Panc1 (cell line): ENCODE measurements at places on chromosomes 7 and 10.

GRCh38 chr7:34260279-34260678, 354.9 kb downstream of the BMPER start:
- DNase-seq: no peak
- H3K27ac ChIP-seq: no peak overlapping the region
- H3K27me3 ChIP-seq: no peaks in the 10 kb centered on the region
- no peaks in the 10 kb centered on the region for H3K4me1 ChIP-seq
- no peaks in the 10 kb centered on the region for H3K36me3 ChIP-seq
- H3K4me3 ChIP-seq: no peak overlapping the region

DNA sequence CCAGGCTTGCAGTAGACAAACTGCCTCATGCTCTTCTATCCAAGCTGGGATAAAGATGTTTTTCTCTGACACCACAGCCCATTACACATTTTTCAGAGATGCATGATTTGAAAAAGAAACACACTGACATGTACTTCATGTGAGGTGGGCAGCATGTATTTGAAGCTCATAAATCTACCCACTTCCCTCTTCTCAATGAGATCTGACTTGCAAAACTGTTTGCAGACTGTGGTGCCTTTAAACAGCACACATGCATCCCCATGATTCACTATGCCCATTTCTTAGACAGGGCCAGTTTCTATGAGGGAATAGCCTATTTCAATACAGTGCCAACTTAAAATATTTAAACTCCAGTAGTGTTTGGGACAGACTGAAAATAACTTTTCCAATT, 109.8 kb downstream of the GLI3 start:
- H3K36me3 ChIP-seq: no peaks in the 10 kb centered on the region
- DNase-seq: no peak
- H3K27me3 ChIP-seq: no peaks in the 10 kb centered on the region
- H3K4me1 ChIP-seq: no peaks in the 10 kb centered on the region
- no peak overlapping the region for H3K4me3 ChIP-seq

DNA sequence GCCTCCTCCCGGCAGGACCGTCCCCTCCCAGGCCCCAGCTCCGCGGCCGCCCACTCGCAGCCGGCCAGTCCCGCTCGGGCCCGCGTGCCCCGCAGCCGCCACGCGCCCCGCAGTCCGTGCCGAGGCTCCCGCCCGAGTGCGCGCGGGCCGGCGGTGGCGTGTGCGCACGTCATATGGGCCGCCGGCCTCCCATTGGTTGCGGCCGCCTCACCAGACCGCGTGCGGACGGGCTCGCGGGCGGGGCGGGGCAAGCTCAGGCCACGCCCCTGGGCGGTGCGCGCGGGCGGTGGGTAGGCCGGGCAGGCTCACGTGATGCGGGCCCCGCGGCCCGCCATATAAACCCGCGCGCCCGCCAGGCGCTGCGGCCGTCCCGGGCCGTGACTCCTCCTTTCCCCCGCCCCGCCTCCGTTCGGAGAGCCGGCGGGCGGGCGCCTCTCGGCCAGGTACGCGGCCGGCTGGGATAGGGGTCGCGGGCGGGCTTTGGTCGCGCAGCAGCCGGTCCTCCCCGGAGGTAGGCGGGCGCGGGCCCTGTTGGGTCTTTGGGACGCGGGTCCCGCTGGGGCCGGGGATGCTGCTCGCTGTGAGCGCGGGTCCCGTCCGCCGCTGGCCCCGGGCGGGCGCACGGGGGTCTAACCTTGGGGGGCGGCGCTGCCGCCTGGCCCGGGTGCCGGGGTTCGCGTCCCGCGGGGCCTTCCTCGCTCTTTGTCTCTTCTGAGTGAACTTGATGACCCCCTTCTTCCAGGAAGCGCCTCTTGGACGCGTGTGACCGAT, at the start of gene INSIG1:
Gene INSIG1 (plus strand): TSS at position 362 of the 771 bp plus-strand sequence. CDS start 408 bp downstream, at position 770.
- H3K4me1 ChIP-seq: peaks cover 25% of the 10 kb centered on the region
- no peak for DNase-seq
- H3K4me3 ChIP-seq: peak within 1 kb of the TSS; percentile 94
- H3K27ac ChIP-seq: peak within 1 kb of the TSS; percentile 95

DNA sequence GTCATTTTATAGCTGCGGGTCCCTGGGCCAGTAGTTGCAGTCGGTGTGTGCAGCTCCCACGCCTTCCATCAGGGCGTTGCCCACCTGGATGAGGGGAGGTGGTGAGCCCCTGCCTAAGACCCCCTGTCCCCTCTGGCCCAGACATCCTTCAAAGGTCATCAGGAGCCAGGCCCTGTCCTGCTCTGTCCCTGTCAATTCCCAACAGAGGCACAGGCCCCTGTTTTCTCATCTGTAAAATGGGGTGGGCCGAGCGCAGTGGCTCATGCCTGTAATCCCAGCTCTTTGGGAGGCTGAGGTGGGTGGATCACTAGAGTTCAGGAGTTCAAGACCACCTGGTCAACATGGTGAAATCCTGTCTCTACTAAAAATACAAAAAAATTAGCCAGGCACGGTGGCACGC, 128.5 kb upstream of the TNRC18 start:
- H3K36me3 ChIP-seq: no peaks in the 10 kb centered on the region
- peaks cover 30% of the 10 kb centered on the region for H3K4me1 ChIP-seq
- peak overlapping the region; percentile 78; the same call in 1 of the 2 replicates for H3K27ac ChIP-seq
- no peak for DNase-seq
- no peak overlapping the region for H3K4me3 ChIP-seq
- no peaks in the 10 kb centered on the region for H3K27me3 ChIP-seq

GRCh38 chr10:79222186-79222585, 125.1 kb upstream of the PPIF start:
- H3K36me3 ChIP-seq: no peaks in the 10 kb centered on the region
- DNase-seq: no peak
- no peak overlapping the region for H3K4me3 ChIP-seq
- H3K27me3 ChIP-seq: no peaks in the 10 kb centered on the region

- DNase-seq: no peak
- no peaks in the 10 kb centered on the region for H3K36me3 ChIP-seq
- no peak overlapping the region for H3K27ac ChIP-seq
- H3K4me1 ChIP-seq: peaks cover 12% of the 10 kb centered on the region
- no peak overlapping the region for H3K4me3 ChIP-seq
These were observed 98.5 kb downstream of the JAZF1 start for GRCh38 chr7:28082071-28082470.

- no peaks in the 10 kb centered on the region for H3K27me3 ChIP-seq
- no peak overlapping the region for H3K4me3 ChIP-seq
- DNase-seq: no peak
These were observed 100.1 kb downstream of the PODXL start for GRCh38 chr7:131456338-131456737.

GRCh38 chr10:88270871-88271713, 312.0 kb downstream of the RNLS start:
- H3K27ac ChIP-seq: no peak overlapping the region
- DNase-seq: no peak
- no peak overlapping the region for H3K4me3 ChIP-seq
- no peaks in the 10 kb centered on the region for H3K4me1 ChIP-seq
- H3K36me3 ChIP-seq: no peaks in the 10 kb centered on the region
